ENCODE measurements at places on chromosomes 4 and X.

GRCh38 chrX:52271206-52271605 is 86.5 kb downstream of the MAGED4 start:
- DNase-seq = no peak

DNA sequence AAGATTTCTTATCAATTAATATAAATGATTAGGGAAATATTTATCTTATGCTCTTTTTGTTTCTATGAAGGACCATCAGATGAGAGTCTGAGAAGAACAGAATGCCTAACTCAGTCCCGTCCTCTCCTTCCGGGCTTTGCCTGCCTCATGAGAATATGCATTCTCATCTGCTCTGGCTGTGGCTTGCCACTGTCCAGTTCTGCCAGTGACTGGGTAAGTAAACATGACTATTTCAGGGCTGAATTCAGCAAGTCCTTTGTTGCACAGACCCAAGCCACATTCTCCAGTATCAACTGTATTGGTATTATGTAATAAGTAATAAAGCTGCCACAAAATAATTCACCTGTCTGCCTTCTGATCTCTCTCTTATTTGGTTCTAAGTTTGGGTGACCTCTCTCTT is 110.7 kb downstream of the WDFY3 start:
- DNase-seq = no peak

- no peak for DNase-seq
These were observed 1.8 kb downstream of the CCNI start for GRCh38 chr4:77073981-77074380.

- DNase-seq = no peak
These were observed 176.2 kb upstream of the TACR3 start for GRCh38 chr4:103895876-103896465.

DNA sequence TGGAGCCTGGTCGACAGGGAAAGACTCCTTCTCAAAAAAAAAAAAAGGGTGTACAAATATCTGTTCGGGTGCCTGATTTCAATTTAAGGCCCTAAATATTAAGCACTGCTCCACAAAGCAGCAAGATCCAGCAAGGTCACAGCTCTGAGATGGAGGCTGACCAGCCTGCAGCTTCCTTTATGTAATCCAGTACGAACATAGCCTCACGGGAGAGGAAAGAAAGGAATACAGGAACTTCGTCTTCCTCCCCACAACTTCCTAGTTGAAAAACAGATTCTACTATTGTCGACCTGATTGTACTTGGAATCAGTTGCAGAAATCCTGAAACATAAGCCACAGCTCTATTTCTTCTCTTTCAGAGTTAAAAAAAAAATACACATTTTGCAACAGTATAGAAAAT is 53.5 kb upstream of the TBC1D9 start:
- no peak for DNase-seq
